ENCODE measurements at places on chromosomes 3 and 15.

DNA sequence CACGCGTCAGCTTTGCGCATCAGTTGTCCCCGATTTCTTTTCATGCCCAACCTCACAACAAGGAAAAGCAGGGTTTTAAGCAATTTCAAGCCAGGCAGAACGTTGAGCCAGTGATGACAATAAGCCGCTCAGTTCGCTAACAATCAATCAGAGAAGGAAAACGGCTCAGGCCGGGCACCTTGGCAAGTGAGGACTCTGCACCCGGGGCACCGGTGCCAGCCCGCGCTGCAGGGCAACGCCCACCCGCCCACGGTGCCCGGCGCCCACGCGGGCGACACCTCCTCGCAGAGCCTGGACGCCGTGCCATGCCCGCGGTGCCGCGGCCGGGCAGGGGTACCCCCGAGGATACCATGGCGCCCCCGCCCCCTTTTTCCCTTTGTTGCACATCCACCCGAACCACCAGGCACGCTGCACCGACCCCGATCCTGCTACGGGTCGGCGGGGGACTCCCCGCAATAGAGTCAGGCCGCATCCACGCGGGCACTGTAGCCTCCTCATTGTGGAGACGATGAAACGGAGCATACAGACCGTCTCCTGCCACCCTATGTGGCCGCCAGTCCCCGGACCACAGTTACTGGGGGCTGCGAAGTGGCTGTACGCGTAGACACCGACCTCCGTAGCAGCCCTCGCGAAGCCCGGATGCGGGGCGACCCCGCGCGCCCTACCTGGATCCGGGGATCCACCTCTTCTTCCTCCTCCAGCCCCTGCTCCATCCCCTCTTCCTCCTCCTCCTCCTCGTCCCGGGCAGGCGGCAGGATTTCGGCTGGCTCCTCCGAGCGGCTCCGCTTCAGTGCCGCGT is 581 bp downstream of the SH3BP5 start:
- DNase-seq: no peak

DNA sequence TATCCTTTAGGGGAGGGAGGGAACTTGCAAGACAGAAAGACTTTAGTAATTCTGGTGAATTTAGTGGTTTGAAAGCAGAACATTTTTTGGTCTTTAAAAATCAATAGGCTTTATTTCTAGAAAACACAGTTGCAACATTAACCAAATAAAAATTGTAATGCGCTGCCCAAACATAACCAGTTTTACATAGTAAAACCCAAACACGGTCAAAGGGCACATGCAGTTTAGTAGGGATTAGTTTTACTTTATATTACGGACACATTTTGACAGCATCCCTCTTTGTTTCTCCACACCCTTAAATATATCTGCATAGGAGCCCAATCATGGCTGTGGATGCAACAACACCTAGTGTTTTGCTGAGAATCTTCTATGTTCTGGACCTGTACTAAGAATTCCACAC is 156.7 kb downstream of the NR2F2 start:
- DNase-seq: no peak

GRCh38 chr3:164320962-164321361 is 757.3 kb downstream of the SI start:
- DNase-seq: no peak

DNA sequence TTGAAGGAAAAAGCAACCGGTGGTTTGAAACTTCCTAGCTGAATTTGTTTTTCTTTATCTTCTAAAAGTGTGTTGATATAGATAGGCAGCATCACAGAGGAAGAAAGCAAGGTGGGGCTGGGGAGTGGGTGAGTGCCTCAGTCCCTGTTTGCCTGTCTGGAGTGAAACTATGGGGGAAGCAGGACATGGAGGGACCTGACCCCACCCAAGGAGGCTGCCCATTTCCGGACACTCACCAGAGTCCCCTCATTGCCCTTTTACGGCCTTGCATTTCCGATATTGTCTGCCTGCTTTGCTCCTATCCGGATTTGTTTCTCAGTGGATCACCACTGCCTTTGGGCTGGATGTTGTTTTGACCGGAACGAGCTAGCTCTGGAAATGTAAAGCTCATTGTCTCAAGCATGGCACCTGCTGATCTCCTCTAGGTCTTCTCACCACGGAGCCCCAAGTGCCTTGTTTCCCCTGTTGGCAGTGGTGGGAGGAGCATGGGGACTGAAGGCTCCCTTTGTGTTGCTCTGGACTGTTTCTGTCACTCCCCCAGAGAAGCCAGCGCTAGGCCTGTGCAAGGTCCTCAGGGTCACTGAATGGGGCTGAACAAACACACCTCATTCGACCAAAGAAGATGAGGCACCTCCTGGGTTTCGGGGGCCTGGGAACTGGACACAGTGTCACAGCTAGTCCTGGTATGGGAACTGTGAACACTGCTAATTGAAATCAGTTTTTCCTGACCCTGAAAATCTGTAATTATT is 7.0 kb downstream of the CLDN11 start:
- no peak for DNase-seq

GRCh38 chr3:18670759-18671158 is 245.6 kb upstream of the SATB1 start:
- DNase-seq: no peak

DNA sequence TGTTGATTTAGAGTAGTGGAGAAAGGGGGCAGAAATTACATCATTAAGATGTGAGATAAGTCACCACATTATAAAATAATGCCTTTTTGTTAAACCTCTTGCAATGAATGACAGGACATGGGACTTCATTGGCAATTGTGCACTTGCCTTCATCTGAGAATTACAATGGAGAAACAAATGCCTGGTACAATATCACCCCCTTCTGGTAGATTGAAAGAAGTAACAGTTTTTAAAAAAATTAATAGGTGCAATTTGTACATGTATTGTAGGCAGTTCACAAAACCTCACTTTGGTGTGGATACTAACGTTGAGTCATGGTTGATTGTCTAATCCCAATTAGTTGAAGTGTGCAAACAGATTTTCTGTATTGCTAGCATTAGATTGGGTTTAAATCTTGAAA is 4.6 kb upstream of the P2RY14 start:
- DNase-seq: peak; percentile 29

GRCh38 chr3:50293079-50293801 is 1.0 kb upstream of the IFRD2 start:
- DNase-seq: no peak
